ENCODE measurements at places on chromosomes 2 and 18. TPM values are rescaled to one million over a fixed set of nuclear protein-coding genes. Genes with fewer than 3 reads are reported as not detected.

CNGA3 gene
- not detected for total RNA-seq

SMAD2 gene
- total RNA-seq, result 72.7 TPM

NRBP1 gene
- 55.7 TPM for total RNA-seq

TTN gene
- total RNA-seq, result 0.03 TPM

PROC gene
- total RNA-seq, result not detected

G6PC2 gene
- total RNA-seq, result not detected

C2orf72 gene
- total RNA-seq, result 3.0 TPM

RGPD4 gene
- not detected for total RNA-seq

SLC5A7 gene
- not detected for total RNA-seq

MAP2 gene
- total RNA-seq, result 1.5 TPM

PASK gene
- 7.2 TPM for total RNA-seq

CXCR1 gene
- not detected for total RNA-seq

LAMA3 gene
- total RNA-seq, result 0.56 TPM

CRYBA2 gene
- not detected for total RNA-seq

ANAPC1 gene
- total RNA-seq, result 78.4 TPM

MYL1 gene
- total RNA-seq, result not detected

POTEI gene
- 0.33 TPM for total RNA-seq

ANKRD29 gene
- not detected for total RNA-seq

TMEM150A gene
- 9.7 TPM for total RNA-seq

KANSL3 gene
- total RNA-seq, result 13.2 TPM

VSNL1 gene
- not detected for total RNA-seq

MRO gene
- total RNA-seq, result 0.02 TPM

TMEM163 gene
- 1.0 TPM for total RNA-seq

IL1A gene
- 1.1 TPM for total RNA-seq

EVA1A gene
- total RNA-seq, result 142 TPM

GATA6 gene
- 5.5 TPM for total RNA-seq

POTEJ gene
- total RNA-seq, result not detected

SH3BP4 gene
- total RNA-seq, result 20.2 TPM

SFTPB gene
- not detected for total RNA-seq

FAM161A gene
- 1.4 TPM for total RNA-seq

MERTK gene
- total RNA-seq, result 2.4 TPM

ARID5A gene
- total RNA-seq, result 4.1 TPM

TUBA4B gene
- not detected for total RNA-seq

CPO gene
- not detected for total RNA-seq

RNF144A gene
- total RNA-seq, result 30.3 TPM

REG3G gene
- total RNA-seq, result 0.23 TPM

CACNB4 gene
- total RNA-seq, result 0.29 TPM

TCF4 gene
- total RNA-seq, result 11.5 TPM

EIF5B gene
- 37.3 TPM for total RNA-seq

MBD2 gene
- total RNA-seq, result 35.6 TPM

ARHGEF4 gene
- total RNA-seq, result 1.2 TPM

DNAH6 gene
- 0.16 TPM for total RNA-seq

MTCL1 gene
- total RNA-seq, result 20.5 TPM

MEP1B gene
- total RNA-seq, result not detected

TTC31 gene
- total RNA-seq, result 18.7 TPM

TGFA gene
- total RNA-seq, result 25.8 TPM

MOGAT1 gene
- not detected for total RNA-seq

UBXN2A gene
- 9.9 TPM for total RNA-seq

IL18R1 gene
- total RNA-seq, result 0.51 TPM

STPG4 gene
- 0.70 TPM for total RNA-seq

VWC2L gene
- total RNA-seq, result not detected

CD226 gene
- total RNA-seq, result 0.17 TPM

HAAO gene
- not detected for total RNA-seq

All from HT1080 (cell line).